ENCODE measurements at places on chromosomes 3 and 15.

GRCh38 chr3:196044513-196044912, 37.4 kb downstream of the TFRC start:
- DNase-seq: no peak

DNA sequence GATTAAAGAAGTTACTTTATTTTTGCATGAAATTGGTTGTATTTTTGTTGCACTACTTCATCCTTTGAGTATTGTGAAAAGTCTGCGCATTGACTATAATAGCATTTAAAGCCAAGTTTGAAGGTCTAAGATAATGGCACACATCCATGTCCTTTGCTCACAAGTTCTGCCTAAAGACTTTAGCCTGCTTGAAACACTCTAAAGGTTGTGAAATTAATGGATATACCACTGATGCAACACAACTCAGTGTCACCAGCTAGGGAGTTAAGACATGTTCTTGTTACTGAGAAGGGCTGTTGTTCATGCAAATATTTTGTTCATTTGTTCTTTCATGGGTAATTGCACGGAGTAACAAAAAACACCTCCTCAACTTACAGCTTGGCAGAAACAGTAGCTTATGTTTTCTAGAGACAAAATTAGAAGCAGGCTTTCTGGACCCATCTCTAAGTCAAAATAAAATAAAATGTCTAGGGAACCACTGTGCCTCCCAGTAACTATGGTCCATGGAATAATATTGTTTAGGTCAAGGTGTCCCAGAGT, 83.9 kb downstream of the PPARG start:
- no peak for DNase-seq

DNA sequence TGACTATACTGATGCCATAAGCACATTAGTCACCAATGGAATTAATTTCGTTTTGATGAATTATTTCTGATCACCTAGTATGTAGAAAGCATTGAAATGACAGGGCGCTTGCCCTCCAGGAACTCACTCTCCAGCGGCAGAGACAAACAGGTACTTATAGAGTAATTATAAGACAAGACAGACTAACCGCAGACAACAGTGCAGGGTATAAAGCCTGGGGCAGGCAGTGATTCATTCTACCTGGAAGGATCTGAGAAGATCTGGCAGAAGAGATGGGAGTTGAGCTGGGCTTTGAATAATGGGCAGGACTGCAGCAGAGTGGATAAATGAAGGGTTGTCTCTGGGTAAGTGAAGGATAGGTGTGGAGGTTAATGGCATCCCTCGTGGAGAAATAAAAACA, 331.8 kb downstream of the FGF12 start:
- no peak for DNase-seq

- no peak for DNase-seq
These were observed 33.1 kb downstream of the POLG start for GRCh38 chr15:89301304-89302089.

DNA sequence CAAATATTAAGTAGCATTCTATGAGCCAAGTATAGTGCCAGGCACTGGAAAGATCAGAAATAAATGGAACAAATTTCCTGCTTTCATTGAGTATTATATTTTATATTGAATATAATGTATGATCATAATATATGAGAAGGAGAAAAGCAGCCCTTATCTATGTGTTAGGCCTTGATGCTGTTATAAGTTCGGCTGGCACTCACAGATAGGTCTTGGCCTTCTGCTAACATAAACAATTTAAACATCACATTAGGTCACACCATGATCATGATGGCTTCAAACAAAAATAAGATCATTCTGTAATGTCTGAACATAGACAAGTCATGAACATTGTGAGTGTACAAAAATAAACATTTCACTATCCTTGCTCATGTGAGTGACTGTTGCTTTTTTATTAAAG, 584.0 kb upstream of the ZNF385D start:
- DNase-seq: no peak

DNA sequence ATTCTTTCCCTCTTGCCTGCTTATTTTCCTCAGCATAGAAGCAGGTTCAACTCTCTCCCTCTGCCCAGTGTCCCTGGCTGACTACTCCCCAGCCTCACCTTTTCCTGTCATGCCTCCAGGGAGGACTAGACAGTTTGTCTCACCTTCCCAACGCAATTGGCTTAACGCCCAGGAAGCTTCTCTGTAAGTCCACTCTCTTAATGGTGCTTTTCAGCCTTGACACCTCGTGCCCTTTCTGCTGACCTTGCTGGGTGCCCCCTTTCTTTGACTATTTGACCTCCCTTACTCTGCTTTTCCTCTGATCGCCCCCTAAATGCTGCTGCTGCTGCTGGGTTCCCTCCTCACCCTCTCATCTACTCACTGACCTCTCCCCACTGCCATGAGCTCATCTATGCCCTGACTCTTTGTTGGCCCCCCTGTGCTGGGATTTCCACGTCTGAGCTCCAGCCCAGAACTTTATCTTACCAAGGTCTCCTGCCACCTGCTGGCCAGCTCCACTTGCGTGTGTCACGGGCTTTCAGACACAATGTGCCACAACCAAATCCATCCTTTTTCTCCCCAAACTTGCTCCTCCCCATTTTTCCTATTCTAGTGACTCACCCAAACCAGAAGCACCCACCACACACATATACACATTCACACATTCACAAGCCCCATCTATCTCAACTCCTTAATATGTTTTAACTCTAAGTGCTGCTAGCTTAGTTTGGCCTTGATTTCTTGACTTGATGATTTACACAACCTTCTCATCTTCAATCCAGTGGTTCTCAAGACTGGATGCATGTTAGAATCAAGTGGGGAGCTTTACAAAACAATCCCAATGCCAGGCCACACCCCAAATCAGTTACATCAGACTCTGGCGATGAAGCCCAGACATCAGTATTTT, 16.6 kb downstream of the EPB42 start:
- DNase-seq: peak; percentile 16

GRCh38 chr15:79163395-79163794, 72.8 kb upstream of the RASGRF1 start:
- no peak for DNase-seq

Data from activated naive CD4-positive, alpha-beta T cell (primary cell).